ENCODE measurements at places on chromosomes 11 and 22.

GRCh38 chr11:64924910-64925284 is 408 bp downstream of the PPP2R5B start:
- DNase-seq, result peak; percentile 38

DNA sequence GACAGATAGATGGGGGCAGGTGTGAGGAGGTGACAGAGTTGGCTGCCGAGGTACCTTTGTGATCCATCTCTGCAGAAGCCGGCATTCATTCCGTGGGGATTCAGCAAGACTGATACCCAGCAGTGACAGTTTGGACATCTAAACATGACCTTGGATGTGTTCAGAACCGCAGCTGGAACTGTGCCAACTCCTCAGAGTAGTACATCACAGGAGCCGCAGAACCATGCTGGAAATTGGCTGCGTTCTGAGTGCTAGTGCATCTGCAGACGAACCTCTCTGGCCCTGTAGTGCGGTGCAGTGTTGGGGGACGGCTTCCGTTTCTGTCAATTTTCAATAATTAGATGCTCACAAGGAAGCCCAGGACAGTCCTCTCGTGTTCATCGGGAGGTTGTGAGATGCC is 772.1 kb downstream of the NTM start:
- no peak for DNase-seq

DNA sequence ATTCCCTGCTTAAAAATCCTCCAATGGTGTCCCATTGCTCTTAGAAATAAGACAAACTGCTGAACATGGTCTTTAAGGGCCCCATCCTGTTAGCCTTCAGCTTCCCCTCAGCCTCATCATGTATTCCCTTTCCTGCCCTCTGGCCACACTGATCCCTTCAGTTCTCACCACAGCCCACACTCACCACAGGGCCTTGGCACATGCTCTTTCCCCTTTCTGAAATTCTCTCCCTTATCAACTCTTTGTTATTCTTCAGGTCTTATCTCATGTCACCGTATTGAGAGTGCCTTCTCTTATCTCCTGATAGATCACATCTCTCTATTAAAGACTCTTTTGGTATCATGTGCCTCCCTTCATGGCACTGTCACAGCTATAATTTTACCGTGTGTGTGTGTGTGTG is 167.8 kb upstream of the MPPED2 start:
- no peak for DNase-seq

DNA sequence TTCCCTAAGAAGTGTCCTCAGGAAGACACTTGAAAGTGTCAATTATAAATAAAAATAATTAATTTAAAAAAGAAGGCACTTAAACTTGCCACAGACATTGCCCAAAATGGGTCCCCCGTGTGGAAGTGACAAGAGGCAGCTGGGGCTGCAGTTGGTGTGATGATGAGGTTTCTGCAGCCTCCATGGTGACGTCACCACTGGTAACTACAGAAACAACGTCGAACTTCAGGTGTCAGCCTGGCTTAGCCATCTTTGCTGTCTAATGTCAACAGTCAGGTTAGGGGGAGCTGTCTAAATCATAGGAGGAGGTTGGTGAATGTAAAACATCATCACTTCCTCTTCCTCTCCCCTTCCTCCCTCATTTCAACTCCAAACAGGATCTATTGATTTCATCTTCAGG is 328.6 kb downstream of the MN1 start:
- no peak for DNase-seq

GRCh38 chr11:125273519-125274000 is 109.0 kb downstream of the PKNOX2 start:
- DNase-seq, result no peak

- no peak for DNase-seq
Measured at GRCh38 chr11:94145431-94145830, 16.8 kb downstream of the PANX1 start.

DNA sequence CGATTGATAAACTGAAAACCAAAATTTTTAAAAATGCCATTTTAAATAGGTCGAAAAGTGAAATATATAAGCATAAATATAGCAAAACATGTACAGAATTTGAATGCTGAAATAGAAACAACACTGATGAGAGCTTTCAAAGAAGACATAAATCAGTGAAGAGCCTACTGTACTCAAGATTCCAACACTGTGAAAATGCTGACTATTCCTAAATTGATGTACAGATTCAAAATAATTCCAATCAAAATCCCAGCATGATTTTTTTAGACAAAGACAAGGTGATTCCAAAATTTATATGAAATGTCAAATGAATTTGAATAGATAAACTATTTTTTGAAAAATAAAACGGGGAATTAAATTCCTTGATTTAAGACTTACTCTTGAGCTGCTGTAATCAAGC is 1010.4 kb downstream of the TBC1D22A start:
- no peak for DNase-seq

DNA sequence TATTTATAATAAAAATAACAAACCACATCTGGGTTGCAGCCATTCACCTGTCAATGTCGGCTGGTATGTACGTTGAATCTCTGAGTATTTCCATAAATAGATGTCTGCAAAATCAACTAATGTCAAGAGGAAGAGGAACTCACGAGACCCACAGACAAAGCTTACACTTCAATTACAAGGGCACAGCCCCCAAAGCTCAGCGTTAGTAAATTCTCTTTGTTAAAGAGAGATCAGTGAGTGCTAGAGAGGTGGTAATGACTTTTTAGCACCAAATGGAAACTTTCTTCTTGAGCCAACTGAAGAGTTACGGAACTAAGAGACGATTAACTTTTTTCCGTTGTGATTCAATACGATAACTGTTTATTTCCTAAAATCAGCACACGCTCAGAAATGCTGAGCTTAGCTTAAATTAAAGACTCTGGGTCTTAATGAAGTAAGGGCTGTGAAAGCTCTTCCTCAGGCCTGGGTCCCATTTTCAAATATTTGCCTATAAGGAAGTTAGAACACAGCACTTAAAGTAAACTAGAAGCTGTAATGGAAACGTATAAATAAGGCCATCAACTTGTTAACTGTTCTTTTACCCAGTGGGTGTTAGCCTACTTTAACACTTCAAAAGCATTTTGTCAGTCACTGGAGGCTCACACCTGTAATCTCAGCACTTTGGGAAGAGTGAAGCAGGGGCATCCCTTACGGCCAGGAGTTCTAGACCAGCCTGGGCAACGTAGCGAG is 22.8 kb upstream of the TFIP11 start:
- no peak for DNase-seq

GRCh38 chr11:65952052-65952521 is 6.8 kb downstream of the TSGA10IP start:
- no peak for DNase-seq

GRCh38 chr11:45449036-45449601 is 163.0 kb upstream of the SYT13 start:
- no peak for DNase-seq

DNA sequence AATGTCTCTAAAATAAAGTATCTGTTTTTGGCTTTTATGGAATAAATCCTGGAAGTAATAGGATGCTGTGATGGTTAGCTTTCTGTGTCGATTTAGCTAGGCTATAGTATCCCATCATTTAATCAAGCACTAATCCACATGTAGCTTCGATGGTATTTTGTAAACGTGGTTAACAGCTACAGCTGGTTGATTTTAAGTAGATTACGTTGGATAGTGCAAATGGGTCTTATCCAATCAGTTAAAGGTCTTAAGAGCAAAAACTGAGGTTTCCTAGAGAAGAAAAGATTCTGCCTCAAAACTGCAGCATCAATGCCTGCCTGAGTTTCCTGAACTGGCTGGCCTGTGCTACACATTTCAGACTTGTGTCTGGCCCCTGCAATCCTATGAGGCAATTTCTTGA is 314.2 kb upstream of the SORL1-AS1 start:
- no peak for DNase-seq

- no peak for DNase-seq
Measured at GRCh38 chr22:47567126-47568090, 805.0 kb downstream of the TBC1D22A start.

- no peak for DNase-seq
Measured at GRCh38 chr11:10044618-10045017, 249.4 kb downstream of the SBF2 start.

- DNase-seq, result no peak
Measured at GRCh38 chr11:125347261-125347585, 148.8 kb downstream of the FEZ1 start.

DNA sequence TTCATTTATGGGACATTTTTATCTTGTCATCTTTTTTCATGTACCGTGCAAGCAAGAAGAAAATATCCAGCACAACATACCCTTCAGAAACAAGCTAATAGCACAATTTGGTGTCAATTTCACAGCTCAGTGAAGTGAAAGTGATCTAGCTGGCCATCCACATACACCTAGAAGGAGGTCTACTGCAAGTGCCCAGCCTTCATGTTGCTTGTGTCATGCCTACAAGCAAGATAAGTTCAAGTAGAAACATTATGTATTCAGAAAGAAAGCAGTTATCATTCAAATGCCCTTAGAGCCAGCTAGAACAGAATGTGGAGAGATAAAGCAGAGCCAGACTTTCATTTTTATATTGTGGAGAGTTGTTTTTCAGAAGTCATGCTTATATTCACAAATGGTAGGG is 325.7 kb upstream of the PITPNB start:
- no peak for DNase-seq

DNA sequence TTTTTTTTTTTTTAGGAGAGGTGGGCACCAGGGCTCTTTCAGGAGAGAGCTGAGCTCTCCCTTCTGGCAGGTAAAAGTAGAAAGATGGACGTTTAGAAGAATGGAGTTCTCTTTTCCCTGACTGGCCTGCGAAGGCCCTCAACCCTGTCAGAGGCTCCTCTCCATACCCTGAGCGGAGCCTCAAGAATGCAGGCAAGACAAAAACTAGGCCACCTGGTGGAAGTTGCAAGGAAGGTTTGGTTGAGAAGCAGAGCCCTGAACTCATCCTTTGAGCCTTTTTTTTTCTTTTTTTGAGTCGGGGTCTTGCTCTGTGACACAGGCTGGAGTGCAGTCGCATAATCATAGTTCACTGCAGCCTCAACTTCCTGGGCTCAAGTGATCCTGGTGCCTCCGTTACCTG is 1.4 kb downstream of the OTOG start:
- DNase-seq, result no peak

GRCh38 chr22:36409911-36410756 is 22.4 kb upstream of the MYH9 start:
- DNase-seq, result no peak

- no peak for DNase-seq
Measured at GRCh38 chr11:6472934-6473333, 807 bp downstream of the TRIM3 start.

GRCh38 chr22:43277987-43278601 is 65.1 kb downstream of the SCUBE1 start:
- DNase-seq, result no peak

DNA sequence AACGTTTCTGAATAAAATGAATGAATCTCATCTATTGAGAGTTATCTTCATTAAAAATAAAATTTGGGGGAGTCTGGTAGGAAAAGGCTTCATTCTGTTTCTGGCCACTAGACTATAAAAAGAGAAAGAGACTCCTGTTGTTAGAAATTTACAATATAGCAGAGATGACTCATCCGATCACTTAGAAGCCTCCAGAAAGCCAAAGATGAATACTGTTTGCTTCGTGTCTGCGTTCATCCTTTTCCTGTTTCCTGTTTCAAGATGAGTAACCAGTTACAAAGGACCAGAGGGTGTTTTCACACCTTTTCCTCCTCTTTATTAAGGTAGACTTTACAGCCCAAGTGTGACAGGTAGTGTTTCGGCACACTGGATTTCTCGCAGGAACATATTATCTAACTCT is 1120.7 kb downstream of the LRRC4C start:
- peak; percentile 44 for DNase-seq

DNA sequence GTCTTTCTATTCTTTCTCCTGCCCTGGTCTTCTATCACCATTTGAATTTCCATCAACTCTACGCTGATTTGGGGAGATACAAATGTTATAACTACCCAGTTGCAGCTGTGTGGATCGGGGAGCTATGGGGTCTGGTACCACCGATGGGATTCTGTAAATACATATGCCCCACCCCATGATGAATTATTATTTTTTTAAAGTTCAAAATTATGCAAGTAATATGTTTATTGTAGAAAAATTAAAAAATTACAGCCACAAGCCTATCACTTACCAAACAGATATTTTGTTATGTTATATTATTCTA is 52.4 kb upstream of the CLMP start:
- DNase-seq, result no peak

GRCh38 chr11:108432783-108433182 is 34.5 kb downstream of the C11orf65 start:
- peak; percentile 18 for DNase-seq

DNA sequence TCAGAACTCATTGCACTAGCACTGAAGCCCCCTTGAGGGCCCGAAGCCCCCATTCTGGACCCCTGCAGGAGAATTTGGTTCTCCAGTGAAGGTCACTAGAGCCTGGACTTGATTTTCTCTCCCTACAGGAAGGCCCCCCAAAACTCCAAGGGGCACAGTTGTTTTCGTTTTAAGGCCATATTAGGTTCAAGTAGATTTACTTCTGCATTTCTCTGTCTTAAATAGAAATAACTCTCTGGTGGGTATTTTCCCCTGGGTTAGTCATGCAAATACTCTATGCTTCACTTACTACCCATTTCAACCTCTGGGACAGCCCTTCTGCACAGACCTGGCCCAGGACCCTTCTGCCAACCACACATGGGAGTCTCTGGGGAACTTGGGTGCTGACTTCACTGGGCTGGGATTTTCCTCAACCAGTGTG is 41.6 kb downstream of the WEE1 start:
- DNase-seq, result no peak

DNA sequence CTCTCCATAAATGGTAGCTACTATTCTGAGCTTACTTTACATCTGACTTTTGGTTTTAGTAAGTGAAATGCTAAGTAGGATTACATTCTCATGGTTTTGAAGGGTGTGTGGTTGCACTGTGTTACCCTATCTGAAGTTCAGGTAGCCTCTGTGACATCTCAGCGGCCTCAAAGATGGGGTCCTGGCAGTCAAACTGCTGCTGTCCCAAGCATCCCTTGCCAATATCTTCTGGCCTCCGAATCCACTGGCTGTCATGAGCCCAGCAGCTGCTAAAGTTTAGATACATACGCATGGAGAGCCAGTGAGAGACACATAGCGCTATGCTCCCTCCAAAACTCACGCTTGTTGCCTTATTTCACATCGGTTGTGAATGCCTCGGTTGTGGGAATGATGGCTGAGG is 34.9 kb downstream of the UBASH3B start:
- no peak for DNase-seq

GRCh38 chr11:45411228-45411946 is 125.2 kb upstream of the SYT13 start:
- DNase-seq, result peak; percentile 43

- no peak for DNase-seq
Measured at GRCh38 chr22:16776080-16776479, 49.1 kb downstream of the XKR3 start.
